Stimulated activated naive CD4-positive, alpha-beta T cell (primary cell): ENCODE measurements at places on chromosomes 12 and 14.

DNA sequence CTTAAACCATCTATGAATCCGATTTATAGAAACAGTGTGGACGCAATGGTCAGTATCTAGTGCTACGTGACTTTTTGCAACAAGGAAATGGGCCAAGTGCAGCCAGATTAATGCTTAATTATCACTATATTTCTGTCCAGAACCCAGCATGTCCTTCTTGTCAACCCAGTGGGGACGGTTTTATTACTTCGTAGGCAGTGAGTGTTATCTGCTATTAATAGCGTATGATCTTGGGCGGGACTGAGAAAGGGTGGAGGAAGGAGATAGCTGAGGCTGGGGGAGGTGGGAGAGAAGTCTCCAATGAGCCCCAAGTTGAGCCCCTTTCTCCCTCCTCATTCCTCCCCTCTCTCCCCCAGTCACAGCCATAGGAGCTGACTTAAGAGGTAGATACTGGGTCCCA lies 59.7 kb upstream of the FAM222A start:
- no peak for DNase-seq

DNA sequence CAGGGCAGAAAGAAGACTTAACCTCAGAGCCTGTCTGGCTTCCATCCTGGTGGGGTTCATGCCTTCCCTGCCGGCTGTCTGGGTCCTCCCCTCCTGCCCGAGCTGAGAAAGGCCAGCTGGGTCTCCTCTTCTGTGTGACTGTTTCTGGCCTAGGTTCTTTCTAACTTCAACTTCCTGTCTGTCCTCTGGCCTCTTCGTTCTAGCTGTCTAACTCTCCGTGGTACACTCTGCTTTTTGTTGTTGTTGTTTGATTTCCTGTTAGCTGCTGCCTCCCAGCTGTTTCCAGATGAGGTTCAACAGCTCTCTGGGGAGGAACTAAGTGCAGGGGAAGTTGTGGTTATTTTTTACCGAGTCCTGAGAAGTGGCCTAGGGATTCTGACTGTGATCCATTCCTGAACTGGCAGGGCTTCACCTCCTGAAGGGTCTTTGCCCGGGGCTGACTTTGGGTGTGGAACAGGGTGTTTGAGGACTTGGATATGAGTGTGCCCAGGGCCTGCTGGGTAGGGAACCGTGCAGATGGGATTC lies 3.2 kb downstream of the MLXIP start:
- DNase-seq = peak; percentile 32

DNA sequence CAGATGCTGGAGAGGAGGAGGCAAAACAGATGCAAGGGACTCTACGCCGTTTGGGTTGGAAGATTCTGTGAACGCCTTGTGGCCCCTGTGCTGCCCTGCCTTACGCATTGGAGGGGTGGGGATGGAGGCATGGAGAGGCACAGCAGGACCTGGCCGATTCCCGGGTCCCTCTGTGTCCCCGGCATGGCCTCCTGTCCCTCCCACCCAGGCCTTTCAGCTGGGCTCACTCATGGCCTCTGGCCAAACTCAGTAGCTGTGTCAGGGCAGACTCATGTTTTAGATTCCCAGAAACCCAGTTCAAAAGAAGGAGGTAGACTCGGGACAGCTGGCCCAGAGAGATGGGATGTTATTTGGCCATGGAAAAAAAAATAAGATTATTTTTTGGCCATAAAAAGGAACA lies 40.1 kb downstream of the TESC start:
- DNase-seq = no peak

- no peak for DNase-seq
Measured at GRCh38 chr12:23008623-23009022, 383.7 kb downstream of the ETNK1 start.

DNA sequence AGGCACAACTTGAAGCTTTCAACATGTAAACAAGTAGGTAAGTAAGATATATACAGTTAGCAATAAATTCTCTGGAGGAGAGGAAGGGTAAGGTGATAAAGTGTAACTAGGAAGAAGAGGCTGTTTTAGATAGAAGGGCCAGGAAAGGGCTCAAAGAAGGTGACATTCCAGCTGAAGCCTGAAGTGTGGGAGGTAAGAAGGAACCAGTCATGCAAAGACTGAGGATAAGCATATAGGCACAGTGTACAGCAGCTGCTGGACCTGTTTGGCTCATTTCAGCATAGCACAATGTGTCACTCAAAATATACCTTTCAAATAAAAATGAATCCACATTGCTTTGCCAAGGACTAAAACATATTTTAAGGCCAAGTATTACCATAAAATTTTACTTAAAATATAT lies 28.6 kb upstream of the ARL1 start:
- DNase-seq = no peak

- no peak for DNase-seq
Measured at GRCh38 chr12:46554460-46554859, 181.9 kb upstream of the SLC38A2 start.

GRCh38 chr14:80521456-80521855 lies 310.2 kb upstream of the DIO2 start:
- DNase-seq = no peak

DNA sequence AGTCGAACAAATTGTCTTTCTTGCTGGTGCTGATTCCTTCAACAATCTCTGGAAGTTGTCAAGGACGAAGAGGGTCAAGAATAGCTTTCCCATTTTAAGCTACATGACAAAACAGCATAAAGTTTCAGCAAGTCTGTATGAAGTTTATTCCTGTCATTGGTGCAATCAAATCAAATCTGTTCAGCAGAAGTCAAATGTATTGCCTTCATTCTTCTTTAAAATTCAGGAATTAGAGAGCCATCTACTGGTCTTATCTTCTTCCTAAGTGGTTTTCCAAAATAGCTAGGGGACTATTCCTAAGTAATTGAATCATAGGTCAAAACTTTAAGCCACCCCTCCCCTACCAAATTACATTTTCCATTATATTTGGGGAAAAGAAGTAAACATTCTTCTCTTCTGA lies 990.2 kb downstream of the GALC start:
- DNase-seq = no peak

GRCh38 chr12:70756791-70757190 lies 119.6 kb upstream of the PTPRB start:
- DNase-seq = no peak

DNA sequence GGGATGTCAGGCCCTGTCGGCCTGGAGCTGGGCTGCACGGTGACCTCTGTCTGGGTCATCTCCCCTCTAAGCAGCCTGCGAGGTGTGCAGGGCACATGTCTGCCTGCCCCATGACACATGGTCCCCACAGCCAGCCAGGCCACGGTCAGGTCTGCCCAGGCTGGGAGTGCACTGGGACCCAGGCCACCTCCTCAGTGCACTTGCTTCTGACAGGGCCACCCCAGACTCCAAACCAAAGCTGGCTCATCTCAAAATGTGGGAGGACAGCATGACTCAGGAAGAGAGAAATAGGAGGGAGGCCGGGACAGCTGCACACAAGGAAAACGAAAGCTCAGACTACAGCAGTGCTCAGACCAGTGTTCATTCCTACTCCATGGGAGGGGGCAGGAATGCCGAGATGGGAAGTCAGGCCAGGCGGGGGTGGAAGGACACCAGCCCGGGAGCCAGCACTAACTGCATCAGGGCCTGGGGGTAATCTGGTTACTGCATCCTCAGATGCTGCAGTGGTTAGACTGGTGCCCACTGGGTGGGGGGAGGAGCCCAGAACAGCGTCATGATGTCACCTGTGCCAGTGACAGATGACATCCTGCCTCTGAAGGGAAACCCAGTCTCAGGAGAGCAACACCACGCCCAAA lies 4.0 kb downstream of the P2RX2 start:
- DNase-seq = no peak

- DNase-seq = no peak
Measured at GRCh38 chr14:75371297-75371696, 56.5 kb upstream of the JDP2 start.

DNA sequence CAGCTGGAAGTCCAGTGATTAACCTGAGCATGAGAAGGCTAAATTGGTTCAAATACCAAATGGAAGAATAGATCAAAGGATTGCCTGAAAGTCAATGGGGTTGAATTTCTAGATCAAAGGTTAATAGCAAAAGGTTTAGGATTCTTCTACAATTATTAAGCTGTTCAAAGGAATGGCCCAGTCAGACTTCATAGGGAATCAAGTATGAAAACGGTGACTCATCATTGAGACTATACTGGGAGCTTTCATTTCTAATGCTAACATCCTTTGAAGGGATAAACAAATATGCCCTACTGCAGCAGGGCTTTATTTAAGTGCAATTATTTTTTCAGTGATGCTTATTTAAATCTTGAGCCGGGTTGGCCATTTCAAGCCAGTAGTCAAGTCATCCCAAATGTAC lies 152.8 kb downstream of the RIMBP2 start:
- no peak for DNase-seq

DNA sequence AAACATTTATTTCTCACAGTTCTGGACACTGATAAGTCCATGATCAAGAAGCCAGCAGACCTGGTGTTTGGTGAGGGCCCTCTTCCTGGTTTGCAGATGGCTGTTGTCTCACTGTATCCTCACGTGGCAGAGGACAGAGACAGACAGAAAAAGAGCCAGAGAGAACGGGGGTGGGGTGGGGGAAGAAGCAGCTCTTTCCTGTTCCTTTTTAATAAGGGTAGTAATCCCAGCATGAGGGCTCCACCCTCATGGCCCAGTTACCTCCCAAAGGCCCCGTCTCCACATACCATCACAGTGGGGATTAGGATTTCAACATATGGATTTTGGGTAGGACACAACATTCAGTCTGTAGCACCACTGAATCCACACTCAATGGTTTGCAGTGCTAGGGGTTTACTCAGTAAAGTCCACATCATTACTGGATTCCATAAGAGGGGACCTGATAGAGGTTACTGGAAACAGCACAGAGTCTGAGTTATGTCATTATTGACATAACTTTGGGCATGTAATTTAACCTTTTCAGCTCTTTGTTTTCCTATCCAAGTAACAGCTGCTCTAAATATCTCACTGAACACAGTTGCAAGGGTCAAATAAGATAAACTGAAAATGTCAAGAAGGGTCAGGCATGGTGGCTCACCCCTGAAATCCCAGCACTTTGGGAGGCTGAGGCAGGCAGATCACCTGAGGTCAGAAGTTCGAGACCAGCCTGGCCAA lies 53.2 kb downstream of the RPAP3 start:
- no peak for DNase-seq

DNA sequence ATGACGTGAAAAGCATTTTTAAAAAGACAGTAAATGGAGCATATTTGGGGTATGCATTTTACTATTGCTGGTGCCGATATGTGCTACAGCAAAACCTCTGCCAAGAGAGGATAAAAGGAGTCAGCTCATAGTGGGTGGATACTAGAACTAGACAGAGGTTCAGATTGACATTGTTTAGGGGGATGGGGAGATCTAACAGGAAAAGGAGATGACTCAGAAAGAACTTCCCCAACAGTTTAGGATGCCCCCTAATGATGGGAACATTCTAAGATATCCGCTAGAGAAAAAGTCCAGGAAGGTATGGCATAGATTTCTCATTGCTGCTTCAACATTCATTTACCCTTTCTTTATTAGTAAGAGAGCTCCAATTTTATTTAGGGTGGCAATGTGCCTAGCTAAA lies 110.5 kb upstream of the CLEC14A start:
- no peak for DNase-seq

DNA sequence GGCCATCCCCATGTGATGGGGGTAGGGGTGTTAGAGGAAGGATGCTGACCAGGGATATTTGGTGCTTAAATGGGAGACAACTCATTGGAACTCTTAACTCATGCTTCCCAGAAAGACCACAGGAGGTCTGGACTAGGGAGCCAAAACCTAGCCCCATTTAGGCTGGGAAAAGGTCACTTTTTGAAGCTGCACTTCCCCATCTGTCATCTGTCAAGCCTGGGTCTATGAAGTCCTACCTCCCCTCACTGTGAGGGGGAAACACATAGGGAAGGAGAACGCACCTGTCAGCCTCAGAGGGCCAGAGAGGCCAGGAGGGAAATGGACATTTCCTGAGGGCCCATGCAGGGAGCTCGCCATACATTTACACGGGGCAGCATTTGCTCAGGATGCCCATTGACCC lies 321.0 kb downstream of the BCL11B start:
- DNase-seq = no peak

DNA sequence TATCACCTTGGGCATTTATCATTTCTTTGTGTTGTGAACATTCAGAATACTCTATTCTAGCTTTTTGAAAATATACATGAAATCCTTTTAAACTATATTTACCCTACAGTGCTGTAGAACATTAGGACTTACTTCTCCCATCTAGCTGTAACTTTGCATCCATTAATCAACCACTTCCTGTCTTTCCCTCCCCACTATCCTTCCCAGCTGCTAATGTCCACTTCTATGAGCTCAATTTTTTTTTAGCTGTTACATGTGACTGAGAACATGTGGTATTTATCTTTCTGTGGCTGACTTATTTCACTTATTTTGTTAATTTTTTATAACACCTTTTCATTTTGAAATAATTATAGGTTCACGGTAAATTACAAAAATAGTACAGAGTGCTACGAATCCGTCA lies 136.0 kb downstream of the LMNTD1 start:
- DNase-seq = no peak

GRCh38 chr14:80049055-80049454 lies 162.2 kb downstream of the DIO2 start:
- no peak for DNase-seq

GRCh38 chr12:114918535-114919233 lies 234.7 kb upstream of the TBX3 start:
- DNase-seq = no peak
